Stimulated activated CD4-positive, alpha-beta T cell treated with anti-CD3 and anti-CD28 coated beads, Interleukin-4, amount 100 ng/mL, for 1 hour (primary cell): ENCODE measurements at places on chromosomes 3 and 15.

DNA sequence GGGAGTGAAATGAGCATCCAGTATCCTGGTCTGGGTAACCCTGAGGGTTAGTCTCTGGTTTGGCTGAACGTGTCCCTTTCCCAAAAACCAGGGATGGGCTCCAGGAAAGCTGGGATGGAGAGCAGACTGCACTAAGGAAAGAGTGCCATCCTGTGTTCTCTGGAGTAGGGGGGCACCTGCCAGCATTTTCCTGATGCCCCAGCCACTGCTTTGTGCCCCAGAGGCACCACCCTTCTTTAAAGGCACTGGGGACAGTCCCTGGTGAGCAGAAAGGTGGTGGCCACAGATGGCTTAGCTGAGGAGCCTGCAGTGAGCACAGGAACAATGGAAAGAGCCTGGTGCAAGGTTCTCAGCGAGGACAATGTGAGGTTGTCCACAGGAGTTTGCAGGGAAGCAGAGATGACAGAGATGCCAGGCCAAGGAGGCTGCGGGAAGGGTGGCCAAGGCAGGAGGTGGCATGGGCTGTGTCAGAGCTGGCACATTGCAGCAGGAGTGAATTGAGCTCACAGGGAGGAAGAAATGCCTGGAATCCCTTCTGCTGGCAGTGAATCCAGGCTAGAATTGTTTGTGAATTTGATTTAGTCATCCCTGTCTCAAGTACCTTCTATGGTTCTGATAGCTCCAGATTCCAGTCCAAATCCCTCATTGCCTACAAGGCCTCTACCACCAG lies 39.9 kb downstream of the AMOTL2 start:
- no peak for DNase-seq

- no peak for DNase-seq
Measured at GRCh38 chr15:47766406-47766805, 49.1 kb downstream of the SEMA6D start.

GRCh38 chr15:31434588-31435260 lies 108.1 kb downstream of the KLF13 start:
- peak; percentile 81 for DNase-seq

DNA sequence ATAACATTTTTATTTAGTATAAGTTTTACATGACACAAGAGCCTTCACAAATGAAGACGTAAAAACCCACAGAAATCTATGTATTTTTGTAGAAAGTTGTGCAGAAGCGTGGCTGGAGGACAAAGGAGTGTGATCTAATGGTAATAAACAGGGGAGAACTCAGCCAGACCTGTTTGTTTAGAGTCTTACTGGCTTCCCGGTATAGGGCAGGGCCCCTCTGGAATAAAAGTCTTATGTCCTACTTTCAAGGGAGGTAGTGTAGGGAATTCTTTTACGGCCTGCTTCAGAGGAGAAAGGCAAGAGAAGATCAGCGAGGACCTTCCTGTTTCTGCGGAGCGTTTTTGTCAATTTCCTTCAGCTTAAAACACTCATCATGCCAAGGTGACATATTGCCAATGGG lies 103.6 kb downstream of the TGFBR2 start:
- DNase-seq = no peak

GRCh38 chr3:127751782-127752181 lies 70.5 kb downstream of the MGLL start:
- no peak for DNase-seq

DNA sequence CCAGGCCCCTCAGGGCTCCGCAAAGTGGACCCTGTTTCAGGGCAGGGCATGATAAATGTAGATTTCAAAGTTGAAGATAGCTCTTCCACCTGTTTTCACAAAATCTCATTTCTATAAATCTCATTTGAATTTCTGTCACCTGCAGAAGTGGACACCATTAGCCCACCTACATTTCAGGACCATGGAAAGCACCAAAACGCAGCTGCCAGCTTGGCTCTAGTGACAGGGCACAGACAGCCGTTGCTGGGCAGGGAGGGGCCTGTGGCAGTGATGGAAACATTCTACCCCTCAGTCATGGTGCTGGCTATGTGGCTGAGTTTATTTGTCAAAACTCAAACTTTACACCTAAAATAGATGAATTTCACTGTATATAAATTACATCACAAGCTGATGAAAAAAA lies 40.4 kb downstream of the PRR23E start:
- no peak for DNase-seq

GRCh38 chr15:61685971-61686370 lies 374.3 kb downstream of the VPS13C start:
- no peak for DNase-seq

- no peak for DNase-seq
Measured at GRCh38 chr3:20225769-20226168, 39.8 kb upstream of the SGO1 start.

DNA sequence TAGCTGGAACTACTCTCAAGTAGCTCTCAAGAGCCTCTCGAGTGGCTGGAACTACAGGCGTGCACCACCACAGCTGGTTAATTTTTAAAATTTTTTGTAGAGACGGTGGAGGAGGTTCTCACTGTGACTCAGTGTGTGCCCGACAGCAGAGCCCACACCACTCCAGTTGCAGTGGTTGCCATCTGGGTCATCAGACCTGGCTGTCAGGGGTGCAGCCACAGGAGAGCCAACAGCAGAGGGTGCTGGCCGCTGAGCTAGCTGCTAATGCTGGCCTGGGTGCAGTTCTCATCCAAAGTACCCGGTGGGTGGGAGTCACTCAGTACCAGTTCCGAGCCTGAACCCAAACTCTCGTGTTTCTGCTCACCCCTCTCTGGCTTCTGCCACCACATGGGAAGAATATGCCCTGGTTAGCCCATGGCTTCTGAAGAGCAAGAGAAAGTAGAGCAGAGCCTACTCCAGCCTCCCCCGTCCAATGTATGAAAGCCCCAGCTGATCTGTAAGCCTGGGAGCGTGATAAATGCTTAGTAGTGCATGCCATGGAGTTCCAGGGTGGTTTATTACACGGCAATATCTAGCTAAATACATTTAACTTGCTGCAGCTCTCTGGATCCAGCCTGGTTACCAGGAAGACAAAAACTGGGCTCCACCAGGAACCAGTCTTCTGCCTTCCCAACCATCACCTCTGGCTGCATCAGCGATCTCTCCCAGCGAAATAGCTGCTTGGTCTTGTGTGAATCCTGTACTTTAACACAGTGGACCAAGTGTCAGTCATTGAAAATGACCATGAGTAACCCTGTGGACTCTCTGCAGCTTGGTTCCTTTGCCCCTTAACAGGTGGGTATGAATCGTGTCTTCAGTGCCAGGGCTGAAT lies 17.1 kb downstream of the UMPS start:
- no peak for DNase-seq
